ENCODE measurements at places on chromosomes 4 and X. TPM values are rescaled to one million over a fixed set of nuclear protein-coding genes. Genes with fewer than 3 reads are reported as not detected.

- DNase-seq = no peak
These were observed 1397.5 kb downstream of the PCDH7 start for GRCh38 chr4:32117693-32118092.

- DNase-seq = peak; percentile 95
These were observed 543 bp upstream of the SLC10A7 start for GRCh38 chr4:146522098-146522868.

DNA sequence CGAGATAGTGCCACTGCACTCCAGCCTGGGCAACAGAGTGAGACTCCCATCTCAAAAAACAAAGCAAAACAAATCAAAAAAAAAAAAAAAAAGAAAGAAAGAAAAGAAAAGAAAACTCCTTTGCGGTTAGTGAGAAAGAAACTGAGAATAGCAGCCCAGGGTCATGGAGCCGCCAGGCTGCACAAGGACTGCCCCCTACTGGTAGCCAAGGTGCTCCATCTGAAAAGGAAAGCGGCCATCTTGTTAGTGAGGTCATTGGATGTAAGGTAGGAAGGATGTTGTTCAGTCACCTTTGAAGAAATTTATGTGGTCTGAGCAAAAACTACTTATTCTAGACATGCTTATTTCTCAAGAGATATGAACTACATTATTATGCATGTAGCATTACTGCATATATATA lies 660.6 kb upstream of the TENM3 start:
- no peak for DNase-seq

- DNase-seq = no peak
These were observed 5.9 kb upstream of the XPNPEP2 start for GRCh38 chrX:129732857-129733256.

- peak; percentile 63 for DNase-seq
These were observed 18.1 kb upstream of the ZXDB start for GRCh38 chrX:57573754-57574153.

DNA sequence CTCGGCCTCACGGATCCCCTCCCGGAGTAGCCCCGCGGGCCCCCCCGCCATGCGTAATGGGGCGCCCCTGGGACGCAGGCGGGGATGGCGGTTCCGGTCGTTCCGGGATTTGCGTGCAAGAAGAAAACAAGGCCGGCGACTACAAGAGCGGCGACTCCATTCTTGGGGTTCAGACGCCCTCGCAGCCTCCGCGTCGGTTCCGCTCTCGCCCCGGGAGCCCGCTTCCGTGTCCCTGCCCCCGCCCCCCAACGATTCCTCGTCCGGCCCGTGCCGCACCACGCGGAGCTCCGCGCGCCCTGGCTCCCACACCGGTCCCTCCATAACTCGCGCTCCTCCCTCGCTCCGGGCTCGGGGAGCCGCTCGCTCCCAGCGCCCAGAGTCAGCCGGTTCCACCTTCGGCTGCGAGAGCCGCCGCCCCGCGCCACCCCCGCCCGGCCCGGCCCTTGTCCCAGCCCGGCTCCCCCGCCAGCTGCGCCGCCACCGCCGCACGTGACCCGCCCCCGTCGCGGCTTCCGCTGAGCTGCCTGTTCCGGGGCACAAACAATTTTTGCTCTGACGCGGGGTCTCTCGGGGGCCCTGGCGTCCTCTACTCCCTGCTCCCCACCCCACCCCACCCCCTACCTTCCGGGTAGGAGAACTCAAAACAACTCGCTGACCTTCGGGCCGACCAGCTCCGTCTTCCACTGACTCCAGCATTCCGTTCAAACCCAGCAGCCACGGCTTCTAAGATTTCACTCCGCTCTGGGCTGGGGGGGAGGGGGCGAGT lies 78.8 kb upstream of the BCOR start:
- peak; percentile 86 for DNase-seq

- DNase-seq = no peak
These were observed 1.0 kb upstream of the GABRG1 start for GRCh38 chr4:46124773-46125413.

GRCh38 chr4:78585633-78586032 lies 34.1 kb downstream of the ANXA3 start:
- DNase-seq = no peak

- peak; percentile 43 for DNase-seq
These were observed 62.6 kb downstream of the DDX53 start for GRCh38 chrX:23062359-23062758.

- peak; percentile 89 for DNase-seq
These were observed 7.8 kb upstream of the CHRNA9 start for GRCh38 chr4:40327340-40327739.

- DNase-seq = no peak
These were observed 105.4 kb downstream of the STK32B start for GRCh38 chr4:5156682-5157081.

DNA sequence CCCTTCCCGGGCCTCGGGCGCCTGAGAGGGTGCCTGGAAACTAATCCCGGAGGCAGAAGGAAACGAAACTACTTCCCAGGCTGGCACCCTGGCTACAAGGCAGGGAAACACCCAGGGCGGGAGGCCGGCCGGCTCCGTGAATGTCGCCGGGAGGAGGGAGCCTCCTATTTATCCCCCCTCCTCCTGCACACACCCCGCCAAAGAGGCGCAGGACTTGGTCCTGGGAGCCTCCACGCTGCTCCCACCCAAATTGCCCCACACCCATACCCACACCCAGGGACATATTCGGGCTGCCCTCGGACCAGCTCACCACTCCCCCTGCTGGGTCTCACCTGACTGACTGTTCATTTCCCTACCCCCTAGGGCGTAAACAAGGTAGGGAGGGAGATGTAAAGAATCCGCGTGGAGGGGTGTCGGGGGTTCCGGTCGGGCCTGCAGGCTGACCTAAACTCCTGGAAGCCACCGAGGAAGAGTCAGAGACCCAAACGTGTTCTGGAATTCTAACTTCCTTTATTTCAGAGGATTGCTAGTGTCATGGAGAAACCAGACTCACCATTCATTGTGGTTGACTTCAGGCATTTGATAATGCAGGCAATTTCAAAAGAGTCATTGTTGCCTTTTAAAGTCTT lies at the start of gene BTC:
Gene BTC, minus strand, starts transcription at position 142 of the 629 bp plus-strand sequence. CDS start 198 bp downstream, outside the sequence.
- DNase-seq = no peak

GRCh38 chr4:48108309-48109073 lies 25.6 kb downstream of the TXK start:
- DNase-seq = no peak

DNA sequence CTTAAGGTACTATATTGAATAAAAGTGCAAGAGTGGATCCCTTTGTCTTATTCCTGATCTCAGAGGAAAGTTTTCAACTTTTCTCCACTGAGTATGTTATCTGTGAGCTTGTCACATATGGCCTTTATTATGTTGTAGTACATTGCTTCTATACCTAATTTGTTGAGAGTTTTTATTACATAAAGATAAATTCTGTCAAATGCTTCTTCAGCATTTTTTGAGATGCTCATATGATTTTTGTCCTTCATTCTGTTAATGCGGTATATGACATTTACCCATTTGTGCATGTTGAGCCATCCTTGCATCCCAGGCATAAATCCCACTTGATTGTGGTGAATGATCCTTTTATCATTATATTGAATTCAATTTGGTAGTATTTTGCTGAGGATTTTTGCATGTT lies 11.0 kb downstream of the SLC25A31 start:
- no peak for DNase-seq

- DNase-seq = no peak
These were observed 141.2 kb upstream of the SCML1 start for GRCh38 chrX:17596061-17596460.

- peak; percentile 45 for DNase-seq
These were observed 82.4 kb upstream of the SMIM10 start for GRCh38 chrX:134908356-134908755.

- no peak for DNase-seq
These were observed 118.1 kb upstream of the EMCN start for GRCh38 chr4:100635899-100636298.

DNA sequence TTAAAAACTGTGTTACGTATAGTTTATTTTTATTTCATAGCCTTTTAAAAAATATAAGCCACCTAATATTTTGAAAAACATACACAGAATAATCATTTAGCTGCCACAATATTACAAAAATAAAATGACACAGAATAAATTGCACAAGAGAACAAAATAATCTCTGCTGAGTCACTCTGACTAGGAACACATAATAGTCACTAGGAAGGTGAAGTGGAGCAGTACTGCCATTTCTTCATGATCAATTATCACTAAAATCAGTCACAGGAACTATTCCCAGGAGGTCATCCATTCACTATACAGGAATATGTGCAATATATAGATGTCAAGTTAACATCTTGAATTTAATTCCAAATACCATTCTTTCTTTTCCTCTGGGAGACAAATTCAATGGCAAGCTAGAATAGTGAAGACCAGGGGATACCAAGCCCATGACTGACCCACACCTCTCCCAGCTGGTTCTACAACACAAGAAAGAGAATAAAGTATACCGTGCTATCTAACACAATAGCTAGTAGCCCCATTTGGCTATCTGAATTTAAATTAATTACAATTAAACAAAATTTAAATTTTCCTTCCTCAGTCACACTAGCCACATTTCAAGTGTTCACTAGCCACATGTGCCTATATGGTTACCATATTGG lies 5.9 kb downstream of the SMIM43 start:
- no peak for DNase-seq

- peak; percentile 56 for DNase-seq
These were observed 62.5 kb downstream of the WFS1 start for GRCh38 chr4:6332042-6332668.

DNA sequence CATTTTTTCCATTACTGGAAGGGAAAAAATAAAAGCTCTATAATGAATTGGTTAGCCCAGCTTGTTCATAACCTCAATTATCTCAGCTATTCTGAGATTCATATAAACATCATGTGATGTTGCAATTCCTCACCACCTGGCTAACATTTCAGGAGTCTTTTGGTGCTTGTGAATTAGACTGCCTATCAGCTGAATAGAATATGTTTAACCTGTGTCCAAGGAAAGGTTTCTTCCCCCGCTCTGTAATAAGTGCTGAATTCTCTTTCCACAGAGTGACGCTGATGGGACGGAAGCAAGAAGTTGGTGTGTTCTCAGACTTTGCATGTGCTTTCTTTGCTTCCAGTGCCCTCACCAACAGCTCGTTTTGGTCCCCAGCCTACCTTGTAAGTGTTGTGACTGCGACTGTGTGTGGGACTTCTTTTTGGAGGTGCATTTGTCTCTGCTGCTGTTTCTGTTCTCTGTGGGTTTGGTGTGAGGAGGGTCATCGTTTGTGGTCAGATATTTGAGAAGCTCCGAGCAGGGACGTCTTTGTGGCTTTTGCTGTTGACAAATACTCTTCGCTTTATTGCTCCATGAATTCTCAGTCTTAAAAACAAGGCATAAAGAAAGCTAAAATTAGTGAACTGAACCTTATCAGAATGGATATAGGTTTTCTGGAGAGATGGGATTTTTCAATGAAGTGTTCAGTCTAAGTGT lies 61.7 kb downstream of the PPARGC1A start:
- no peak for DNase-seq

- no peak for DNase-seq
These were observed 67.1 kb upstream of the SPIN4 start for GRCh38 chrX:63418211-63418610.

PPARGC1A gene
- 0.14 TPM for total RNA-seq

NXF2 gene
- not detected for total RNA-seq

XK gene
- 0.04 TPM for total RNA-seq

JAKMIP1 gene
- total RNA-seq = not detected

PAGE4 gene
- not detected for total RNA-seq

CLDN2 gene
- total RNA-seq = not detected

ASMT gene
- 0.29 TPM for total RNA-seq

TMEM150C gene
- not detected for total RNA-seq

FABP2 gene
- total RNA-seq = not detected

ZNF718 gene
- total RNA-seq = 27.1 TPM

Measured in Karpas-422 (cell line).